ENCODE measurements at places on chromosomes 1 and 21.

DNA sequence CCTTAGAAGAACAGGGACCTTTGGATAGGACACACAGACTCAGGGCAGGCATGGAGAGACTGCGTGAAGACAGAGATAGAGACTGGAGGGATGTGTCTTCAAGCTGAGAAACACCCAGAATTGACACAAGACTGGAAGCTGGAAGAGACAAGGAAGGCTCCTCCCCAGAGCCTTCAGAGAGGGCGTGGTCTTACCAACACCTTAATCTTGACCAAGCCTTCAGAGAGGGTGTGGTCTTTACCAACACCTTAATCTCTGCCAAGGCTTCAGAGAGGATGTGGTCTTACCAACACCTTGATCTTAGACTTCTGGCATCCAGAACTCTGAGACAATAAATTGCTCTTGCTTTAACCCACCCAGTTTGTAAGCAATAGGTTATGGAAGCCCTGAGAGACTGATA, 481.4 kb upstream of the VAMP3 start:
- DNase-seq, result no peak

DNA sequence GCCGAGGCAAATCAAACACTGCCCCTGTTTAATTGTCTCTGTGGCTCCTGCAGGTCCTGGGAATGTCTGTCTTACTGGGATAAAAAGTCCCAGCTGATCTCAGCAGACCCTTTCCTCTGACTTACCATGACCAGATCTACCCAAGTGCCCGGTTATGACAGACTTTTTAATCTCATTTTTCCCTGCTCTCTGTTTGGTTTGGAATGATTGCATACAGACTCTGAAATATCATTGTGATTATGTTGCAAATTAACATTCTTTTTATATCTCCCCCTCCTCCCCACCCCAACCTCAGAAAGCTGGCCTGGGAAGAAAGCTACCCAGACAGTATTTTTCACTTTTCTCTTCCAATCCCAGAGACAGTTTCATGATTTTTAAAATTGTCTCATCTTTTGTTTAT, 16.3 kb downstream of the RAB7B start:
- no peak for DNase-seq

- DNase-seq, result peak; percentile 37
Observed at GRCh38 chr1:5992814-5993555, 760 bp upstream of the NPHP4 start.

DNA sequence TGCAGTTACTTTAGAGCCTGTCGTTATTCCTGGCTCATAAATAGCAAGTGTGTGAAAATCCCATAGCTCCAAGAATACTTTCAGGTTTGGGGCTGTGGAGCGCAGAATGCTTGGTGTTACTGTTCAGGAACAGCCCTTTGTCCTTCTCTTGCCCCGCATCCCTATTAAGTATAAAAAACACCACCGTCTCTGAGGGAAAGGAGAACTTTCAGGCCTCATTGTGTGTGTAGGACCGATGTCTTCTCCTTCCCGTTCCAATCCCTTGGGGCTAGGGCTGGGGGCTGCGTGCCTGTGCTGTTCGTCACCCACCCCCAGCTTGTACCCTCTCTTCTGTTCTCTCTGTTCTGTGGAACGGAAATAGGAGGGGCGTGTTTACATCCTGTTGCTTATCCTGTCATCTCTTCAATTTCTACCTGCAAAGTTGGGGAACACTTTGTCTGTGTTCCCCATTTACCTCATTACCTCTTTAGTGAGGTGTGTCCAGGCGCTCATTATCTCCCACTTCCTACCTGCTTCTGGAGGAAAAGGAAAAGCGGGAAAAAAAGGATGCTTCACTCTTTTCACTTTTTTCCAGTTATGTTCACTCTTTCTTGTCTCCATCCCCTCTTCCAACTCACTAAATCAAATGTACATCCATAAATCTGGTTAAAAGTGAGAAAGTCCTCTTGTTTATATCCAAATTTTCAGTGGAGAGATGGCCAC, 788 bp upstream of the TXNIP start:
- peak; percentile 55 for DNase-seq

DNA sequence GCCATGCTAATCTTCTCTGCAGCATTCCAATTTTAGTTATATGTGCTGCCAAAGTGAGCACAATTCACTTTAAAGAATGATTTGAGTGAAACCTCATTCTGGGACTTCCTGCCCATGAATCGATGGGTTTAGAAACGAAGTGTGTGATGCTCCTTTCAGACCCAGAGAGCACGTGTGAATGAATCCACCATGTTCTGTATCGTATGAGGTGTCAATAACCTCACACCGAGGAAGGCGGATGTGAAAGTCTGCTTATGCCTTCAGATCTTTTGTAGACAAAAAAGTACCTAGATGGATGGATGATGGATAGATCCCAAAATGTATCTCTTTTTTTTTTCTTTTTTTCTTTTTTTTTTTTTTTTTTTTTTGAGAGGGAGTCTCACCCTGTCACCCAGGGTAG, 13.8 kb downstream of the UBASH3A start:
- no peak for DNase-seq

DNA sequence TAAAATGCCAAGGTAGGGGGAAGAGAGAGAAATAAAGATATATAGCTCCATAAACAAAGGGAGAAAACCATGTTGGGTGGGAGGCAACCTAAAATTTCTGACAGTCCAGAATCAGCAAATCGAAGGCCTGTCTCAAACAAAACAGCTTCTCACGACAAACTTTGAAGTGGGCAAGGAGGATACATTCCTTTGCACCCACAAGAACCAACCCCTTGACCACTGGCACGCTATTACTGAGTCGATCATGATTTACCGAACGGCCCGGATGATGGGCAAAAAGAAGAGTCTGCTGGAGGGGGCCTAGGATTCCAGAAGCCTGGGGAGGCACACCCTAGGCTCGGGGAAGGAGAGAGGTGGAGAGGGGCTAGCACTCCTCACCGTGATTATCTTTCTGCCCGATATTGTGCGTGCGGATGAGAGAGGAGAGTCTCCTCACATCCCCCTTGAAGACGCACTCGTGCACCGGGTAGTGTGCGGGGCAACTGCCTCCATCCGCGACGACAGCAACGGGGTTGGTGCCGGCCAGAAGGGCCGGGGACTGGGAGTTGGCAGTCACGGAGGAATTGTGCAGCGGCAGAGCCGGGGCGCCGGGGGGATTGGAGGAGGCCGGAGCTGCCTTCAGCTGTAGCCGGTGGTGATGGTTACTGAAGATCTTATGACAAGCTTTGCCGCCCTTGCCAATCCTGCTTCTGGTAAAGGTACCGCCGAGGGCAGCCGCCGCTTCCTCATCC, 756 bp downstream of the ANKRD13C start:
- DNase-seq, result peak; percentile 50

GRCh38 chr1:64472805-64473204, 2.9 kb downstream of the CACHD1 start:
- no peak for DNase-seq

GRCh38 chr1:67682659-67683197, 2.3 kb upstream of the GADD45A start:
- no peak for DNase-seq

DNA sequence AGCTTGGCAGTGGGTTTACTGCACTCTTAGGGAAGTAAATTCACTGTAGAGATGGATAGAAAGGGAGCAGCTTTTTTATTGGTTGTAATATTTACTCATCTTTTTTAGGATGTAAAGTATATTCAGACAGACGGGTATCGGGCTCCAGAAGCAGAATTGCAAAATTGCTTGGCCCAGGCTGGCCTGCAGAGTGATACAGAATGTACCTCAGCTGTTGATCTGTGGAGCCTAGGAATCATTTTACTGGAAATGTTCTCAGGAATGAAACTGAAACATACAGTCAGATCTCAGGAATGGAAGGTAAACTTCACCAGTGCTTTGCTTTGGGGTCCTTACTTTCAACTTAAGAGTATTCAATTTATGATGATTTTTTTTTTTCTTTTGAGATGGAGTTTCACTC, 3.2 kb downstream of the UHMK1 start:
- DNase-seq, result no peak

GRCh38 chr21:39952265-39952664, 85.0 kb downstream of the PCP4 start:
- no peak for DNase-seq

- DNase-seq, result peak; percentile 87
Observed at GRCh38 chr1:109090196-109091077, at the start of gene TMEM167B. TSS of gene TMEM167B (plus strand) at chr1:109090764. CDS start at chr1:109090873, 109 bp downstream.

DNA sequence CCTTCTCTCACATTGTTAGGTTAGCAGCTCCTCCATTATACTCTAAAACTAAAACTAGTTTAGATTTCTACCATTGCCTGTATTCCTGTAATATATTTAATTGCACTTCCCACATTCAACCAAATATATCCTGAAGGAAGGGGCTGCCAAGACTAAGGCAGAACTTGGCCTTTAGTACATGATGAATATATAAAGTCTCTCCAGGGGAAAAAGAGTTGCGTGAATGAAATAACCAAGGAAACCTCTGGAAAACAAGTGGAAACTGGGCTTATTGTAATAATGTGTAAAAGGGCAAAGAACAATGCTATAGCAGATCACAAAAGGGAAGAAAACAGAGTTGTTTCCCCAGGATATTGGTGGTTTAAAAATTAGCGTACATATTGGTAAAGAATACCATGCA, 1012.5 kb upstream of the PRMT6 start:
- DNase-seq, result no peak

DNA sequence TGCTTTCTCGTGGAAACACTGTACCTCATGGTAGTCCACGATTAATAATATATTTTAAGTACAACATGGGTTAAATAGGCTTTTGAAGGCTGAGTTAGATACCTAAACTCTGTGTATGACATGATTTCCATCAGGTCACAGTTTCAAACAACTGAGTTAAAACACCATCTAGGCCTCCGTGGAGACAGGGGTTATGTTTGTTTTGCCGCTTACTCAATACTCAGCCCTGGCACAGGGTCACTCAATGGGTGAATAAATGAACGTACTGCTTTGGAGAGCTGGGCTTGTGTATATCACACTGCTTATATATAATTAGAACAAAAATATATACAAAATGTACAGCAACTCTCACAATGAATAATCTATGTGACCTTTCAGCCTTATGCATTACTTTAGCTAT, 72.5 kb downstream of the PLPPR5 start:
- no peak for DNase-seq

DNA sequence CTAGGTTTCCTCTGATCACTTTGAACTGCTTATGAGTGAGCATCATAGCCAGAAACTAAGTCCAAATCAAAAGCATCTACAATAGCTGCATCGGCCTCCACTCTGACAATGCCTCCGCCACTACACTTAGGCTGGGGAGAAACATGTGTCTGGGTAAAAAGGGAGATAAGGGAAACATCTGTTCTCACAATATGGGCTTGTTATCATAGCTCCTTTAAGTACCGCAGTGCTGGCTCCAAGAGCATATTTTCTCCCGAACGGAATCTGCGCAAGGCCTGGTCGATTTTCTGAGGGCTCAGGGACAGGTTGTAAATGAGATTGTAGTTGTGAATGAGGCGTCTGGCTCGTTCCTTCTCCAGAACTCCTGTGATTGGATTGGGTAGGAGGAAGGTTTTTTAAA, 63.9 kb upstream of the CYP2J2 start:
- DNase-seq, result no peak

DNA sequence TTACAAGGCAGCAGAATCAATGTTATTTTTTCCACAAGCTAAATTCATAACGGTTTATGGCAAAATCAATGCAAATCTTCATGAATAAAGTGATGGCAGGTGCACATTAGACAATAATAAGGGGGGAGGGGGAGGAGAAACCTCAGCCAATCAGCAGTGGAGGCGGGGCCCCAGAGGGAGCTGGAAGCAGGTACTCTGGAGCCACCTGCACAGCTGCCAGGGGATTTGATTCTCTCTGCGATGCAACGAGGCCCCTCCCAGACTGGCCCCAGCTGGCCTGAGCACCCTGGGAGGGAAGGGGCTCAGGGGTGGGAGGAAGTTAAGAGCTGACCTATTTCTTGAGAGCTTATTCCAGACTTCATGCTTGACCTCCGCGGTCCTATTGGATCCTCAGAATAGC, 127.8 kb upstream of the IGSF21 start:
- no peak for DNase-seq

DNA sequence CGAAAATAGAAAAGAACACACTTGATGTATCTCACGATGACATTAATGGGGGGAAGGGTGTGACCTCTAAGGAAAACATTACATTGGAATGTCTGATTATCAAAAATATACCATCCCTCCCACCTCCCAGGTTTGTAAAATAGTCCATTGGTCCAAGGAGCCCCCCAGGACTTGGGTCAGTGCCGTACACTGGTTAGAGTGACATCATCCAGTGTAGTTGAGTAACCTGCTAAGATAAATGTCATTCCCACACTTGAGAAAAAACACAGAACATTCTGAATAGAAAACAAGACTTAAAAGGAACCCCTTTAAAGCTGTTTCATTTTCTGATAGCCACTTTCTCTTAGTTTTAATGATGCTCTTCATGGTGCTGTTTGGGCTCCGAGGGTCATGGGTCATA, 15.2 kb downstream of the DDX20 start:
- DNase-seq, result no peak

DNA sequence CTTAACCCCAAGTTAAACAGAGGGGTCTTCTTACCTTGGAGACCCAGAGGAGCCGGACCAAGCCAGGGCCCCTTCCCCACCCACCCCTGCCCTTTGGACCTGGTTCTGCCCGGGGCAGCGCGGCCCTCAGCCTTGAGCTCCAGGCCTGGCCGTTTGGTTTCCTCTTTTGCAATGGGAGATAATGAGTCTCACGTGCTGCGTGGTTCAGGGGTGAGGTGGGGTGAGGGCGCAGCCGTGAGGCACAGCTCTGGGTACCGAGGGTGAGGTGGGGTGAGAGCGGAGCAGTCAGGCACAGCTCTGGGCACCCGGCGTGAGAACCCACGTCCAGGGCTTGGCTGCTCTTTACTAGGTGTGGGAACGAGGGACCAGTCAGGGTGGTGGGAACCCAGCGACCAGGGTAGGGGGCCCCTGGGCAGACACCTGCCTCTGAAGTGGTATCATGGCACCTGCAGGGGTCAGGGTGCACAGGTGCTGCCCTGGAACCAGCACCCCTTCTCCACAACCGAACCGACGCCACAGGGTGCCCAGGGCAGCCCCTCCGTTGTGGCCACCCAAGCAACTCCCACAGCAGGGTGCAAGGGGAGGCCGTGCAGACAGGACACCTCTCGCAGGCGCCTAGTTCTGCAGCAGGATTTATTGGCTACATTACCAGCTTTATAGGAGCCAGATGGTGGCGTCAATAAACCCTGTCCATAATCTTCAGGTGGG, 182.2 kb downstream of the PRDM16 start:
- no peak for DNase-seq

GRCh38 chr21:15775981-15776380, 46.2 kb downstream of the USP25 start:
- DNase-seq, result no peak

DNA sequence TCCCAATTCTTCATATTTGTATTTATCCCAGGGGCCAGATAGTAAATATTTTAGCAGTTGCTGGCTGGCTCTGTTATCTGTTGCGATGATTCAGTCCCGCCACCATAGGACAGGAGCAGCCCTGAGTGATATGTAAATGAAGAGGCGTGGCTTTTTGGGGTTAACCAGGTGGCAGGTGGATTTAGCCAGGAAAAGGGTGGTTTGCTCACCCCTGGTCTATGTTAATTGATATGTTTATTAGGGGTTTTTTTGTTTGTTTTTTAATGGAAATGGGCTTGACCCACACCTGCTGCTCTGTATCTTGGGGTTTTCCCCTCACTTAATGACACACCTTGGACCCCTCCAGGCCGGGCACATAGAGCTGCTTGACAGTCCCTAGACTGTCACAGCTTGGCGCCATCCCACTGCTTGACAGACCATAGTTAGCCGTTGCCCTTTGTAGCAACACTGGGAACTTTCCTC, 62.8 kb downstream of the PIK3CD start:
- DNase-seq, result no peak
